Effector memory CD4-positive, alpha-beta T cell (primary cell): ENCODE measurements at places on chromosomes 16 and 17.

GRCh38 chr17:732067-732901 is at the start of gene TLCD3A:
TLCD3A (plus strand) TSS chr17:732596; CDS start chr17:732648, 52 bp downstream.
- H3K4me3 ChIP-seq, result peak within 1 kb of the TSS; percentile 61
- H3K27me3 ChIP-seq, result no peaks in the 10 kb centered on the region
- no peaks in the 10 kb centered on the region for H3K36me3 ChIP-seq
- peak within 1 kb of the TSS; percentile 11 for H3K27ac ChIP-seq
- DNase-seq, result peak; percentile 18

GRCh38 chr17:36533935-36534839 is 481 bp downstream of the MYO19 start:
- H3K4me1 ChIP-seq, result no peaks in the 10 kb centered on the region
- no peaks in the 10 kb centered on the region for H3K27me3 ChIP-seq
- peak overlapping the region; percentile 96 for H3K4me3 ChIP-seq
- H3K27ac ChIP-seq, result peak overlapping the region; percentile 92
- peaks cover 13% of the 10 kb centered on the region for H3K36me3 ChIP-seq
- DNase-seq, result no peak

- H3K4me1 ChIP-seq, result peaks cover 10% of the 10 kb centered on the region
- DNase-seq, result no peak
- H3K4me3 ChIP-seq, result peak overlapping the region; percentile 88
- no peak overlapping the region for H3K27ac ChIP-seq
Measured at GRCh38 chr16:31107465-31107867, 720 bp upstream of the BCKDK start.

DNA sequence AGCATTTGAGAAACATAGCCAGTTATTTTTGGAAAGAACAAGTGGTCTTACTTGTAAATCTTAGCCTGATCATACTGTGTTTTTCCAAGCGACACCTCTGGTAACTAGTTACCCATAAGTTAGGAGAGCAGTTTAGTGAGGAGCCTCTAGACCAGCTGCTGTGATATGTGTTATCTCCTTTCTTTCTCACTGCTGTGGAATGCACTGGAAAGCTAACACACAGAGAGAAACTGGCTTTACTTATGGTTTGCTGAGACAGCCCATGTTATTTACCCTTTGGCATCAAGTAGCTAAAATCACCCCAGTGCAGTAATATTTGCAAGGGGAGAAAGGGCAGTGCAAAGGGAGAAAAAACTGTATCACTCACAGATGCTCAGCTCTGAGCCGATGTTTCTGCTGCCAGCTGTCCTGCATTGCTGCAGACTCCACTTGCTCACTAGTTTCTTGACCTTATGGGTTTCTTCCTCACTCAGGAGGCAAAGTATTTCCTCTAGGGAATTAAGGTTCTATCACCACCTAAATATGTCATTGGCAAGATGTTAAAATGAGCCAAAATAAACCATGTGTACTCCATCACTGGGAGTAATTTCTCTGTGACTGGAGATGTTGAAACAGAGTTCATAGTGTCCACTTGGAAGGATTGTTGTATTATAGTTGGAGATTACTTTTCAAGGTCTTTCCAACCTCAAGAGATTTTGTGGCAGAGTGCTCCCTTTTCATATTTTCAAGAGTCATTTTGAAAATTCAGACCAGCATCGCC is 2.3 kb downstream of the RBFOX1 start:
- no peak overlapping the region for H3K4me3 ChIP-seq
- no peaks in the 10 kb centered on the region for H3K36me3 ChIP-seq
- no peak for DNase-seq
- no peaks in the 10 kb centered on the region for H3K4me1 ChIP-seq
- no peaks in the 10 kb centered on the region for H3K27me3 ChIP-seq
- no peak overlapping the region for H3K27ac ChIP-seq

GRCh38 chr17:2003525-2003924 is 21.6 kb downstream of the RTN4RL1 start:
- DNase-seq, result no peak
- no peak overlapping the region for H3K4me3 ChIP-seq
- H3K27ac ChIP-seq, result no peak overlapping the region
- no peaks in the 10 kb centered on the region for H3K4me1 ChIP-seq
- no peaks in the 10 kb centered on the region for H3K36me3 ChIP-seq

DNA sequence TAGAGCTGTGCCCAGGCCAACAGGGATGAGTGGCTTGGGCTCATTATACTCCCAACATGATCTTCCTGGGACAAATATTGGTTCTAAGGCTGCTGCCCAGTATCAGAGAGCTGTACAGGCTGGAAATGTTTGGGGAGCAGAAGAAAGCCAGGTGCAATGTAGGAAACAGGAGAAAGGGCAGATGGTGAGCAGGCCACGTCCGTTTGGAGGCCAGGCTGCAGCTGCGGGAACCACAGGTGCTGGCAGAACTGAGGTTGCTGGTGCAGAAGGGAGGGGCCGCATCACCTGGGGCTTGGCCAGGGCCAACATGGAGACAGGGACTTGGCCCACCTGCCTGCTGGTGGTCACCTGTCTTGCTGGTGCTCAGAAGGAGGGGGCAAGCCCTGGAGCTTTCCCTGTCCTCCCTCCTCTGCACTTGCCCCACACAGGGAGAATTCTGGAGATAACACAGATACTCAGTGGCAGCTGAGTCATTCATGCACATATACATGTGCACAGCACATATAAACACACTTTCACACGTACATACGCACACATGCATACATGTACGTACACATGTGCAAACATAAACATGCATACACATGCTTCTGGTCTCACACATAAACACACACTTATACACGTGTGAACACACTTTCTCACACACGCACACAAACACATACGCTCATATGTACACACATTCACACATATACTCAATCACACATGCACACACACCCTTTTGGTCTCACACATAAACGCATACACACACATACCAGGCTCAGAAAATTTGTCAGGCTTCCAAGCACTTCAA is 67.7 kb downstream of the WSCD1 start:
- no peak overlapping the region for H3K4me3 ChIP-seq
- no peaks in the 10 kb centered on the region for H3K27me3 ChIP-seq
- H3K4me1 ChIP-seq, result no peaks in the 10 kb centered on the region
- no peak for DNase-seq
- no peaks in the 10 kb centered on the region for H3K36me3 ChIP-seq
- H3K27ac ChIP-seq, result no peak overlapping the region

- H3K36me3 ChIP-seq, result no peaks in the 10 kb centered on the region
- H3K27me3 ChIP-seq, result no peaks in the 10 kb centered on the region
- DNase-seq, result no peak
- no peak overlapping the region for H3K4me3 ChIP-seq
- no peaks in the 10 kb centered on the region for H3K4me1 ChIP-seq
Measured at GRCh38 chr16:7792346-7792745, 459.7 kb downstream of the RBFOX1 start.

DNA sequence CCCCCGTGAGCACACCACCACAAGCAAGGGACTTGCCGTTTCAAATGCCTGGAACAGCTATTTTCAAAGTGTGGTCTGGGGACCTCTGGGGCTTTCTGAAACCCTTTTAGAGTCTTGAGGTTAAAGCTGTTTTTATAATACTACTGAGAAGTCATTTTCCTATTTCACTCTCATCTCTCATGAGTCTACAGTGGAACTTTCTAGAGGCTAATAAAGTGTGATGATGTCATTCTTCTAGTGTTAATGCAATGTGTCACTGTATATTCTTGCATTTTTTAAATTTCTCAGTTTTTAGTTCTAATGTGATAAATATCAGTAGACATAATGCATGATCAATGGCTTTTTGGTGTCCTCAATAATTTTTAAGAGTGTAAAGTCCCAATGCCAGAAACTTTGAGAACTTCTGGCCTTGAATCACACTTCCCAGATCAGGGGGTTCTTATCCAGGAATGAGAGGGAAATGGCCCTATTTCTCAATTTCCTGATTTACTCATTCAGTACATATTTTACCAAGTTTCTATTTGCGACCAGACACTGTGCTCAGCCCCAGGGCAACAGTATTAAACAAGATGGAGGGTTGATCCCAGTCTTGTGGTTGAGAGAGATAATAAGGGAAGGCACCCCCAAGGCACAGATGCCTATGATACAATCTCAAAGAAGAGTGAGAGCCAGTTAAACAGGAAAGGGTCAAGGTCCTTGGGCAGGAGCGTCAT is 444.0 kb downstream of the HS3ST3B1 start:
- H3K27ac ChIP-seq, result no peak overlapping the region
- H3K4me3 ChIP-seq, result no peak overlapping the region
- no peaks in the 10 kb centered on the region for H3K4me1 ChIP-seq
- no peaks in the 10 kb centered on the region for H3K36me3 ChIP-seq
- no peak for DNase-seq
- no peaks in the 10 kb centered on the region for H3K27me3 ChIP-seq

GRCh38 chr16:65473699-65474098 is 351.8 kb upstream of the CDH11 start:
- H3K4me1 ChIP-seq, result no peaks in the 10 kb centered on the region
- no peak overlapping the region for H3K4me3 ChIP-seq
- DNase-seq, result no peak
- H3K27ac ChIP-seq, result no peak overlapping the region
- H3K36me3 ChIP-seq, result no peaks in the 10 kb centered on the region

GRCh38 chr17:80859002-80859941 is 132.4 kb upstream of the CHMP6 start:
- DNase-seq, result no peak
- H3K27ac ChIP-seq, result no peak overlapping the region
- H3K4me3 ChIP-seq, result no peak overlapping the region
- H3K36me3 ChIP-seq, result no peaks in the 10 kb centered on the region
- H3K27me3 ChIP-seq, result no peaks in the 10 kb centered on the region

DNA sequence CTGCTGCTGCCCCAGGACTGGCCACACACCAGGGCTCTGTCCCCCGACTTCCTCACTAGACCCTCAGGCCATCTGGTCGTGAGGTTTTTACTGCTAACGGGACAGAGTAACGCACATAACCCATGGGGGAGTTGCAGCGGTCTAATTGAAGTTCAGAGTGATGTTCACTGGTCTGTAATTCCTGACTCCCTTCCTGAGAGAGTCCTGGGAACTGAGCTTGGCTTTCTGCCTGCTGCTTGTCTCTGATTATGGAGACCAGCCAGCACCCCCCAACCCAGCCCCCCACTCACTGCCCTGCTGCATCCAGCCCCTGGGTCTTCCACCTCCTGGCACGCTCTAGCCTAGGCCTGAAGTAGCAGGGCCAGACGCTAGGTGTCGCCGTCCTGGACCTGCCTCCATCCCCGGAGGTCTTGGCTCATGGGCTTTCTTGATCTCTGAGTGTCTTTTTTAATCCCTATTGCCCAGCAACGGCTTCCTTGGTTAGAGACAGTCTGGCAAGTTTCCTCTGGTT is 192.9 kb downstream of the CCDC182 start:
- H3K27me3 ChIP-seq, result no peaks in the 10 kb centered on the region
- H3K36me3 ChIP-seq, result no peaks in the 10 kb centered on the region
- no peaks in the 10 kb centered on the region for H3K4me1 ChIP-seq

GRCh38 chr17:7774055-7774521 is 56.5 kb downstream of the DNAH2 start:
- no peaks in the 10 kb centered on the region for H3K27me3 ChIP-seq
- H3K27ac ChIP-seq, result no peak overlapping the region
- no peak for DNase-seq
- no peak overlapping the region for H3K4me3 ChIP-seq
- no peaks in the 10 kb centered on the region for H3K36me3 ChIP-seq

- no peaks in the 10 kb centered on the region for H3K27me3 ChIP-seq
- no peak overlapping the region for H3K27ac ChIP-seq
- DNase-seq, result no peak
- H3K4me1 ChIP-seq, result no peaks in the 10 kb centered on the region
- no peak overlapping the region for H3K4me3 ChIP-seq
Measured at GRCh38 chr16:12258861-12259645, 282.5 kb downstream of the SNX29 start.

DNA sequence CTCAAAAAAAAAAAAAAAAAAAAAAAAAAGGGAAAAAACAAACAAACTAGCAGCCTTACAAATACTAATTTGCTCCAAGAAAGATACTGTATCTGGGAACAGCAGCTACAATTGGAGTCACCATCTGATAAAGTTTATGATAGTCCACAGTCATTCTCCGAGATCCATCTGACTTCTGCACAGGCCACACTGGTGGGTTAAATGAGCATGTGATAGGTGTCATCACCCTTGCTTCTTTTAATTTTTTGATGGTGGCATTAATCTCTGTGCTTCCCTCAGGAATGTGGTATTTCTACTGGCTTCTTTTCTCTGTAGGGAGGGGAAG is 49.6 kb downstream of the BCL7C start:
- no peaks in the 10 kb centered on the region for H3K27me3 ChIP-seq
- H3K27ac ChIP-seq, result no peak overlapping the region
- no peak overlapping the region for H3K4me3 ChIP-seq
- peaks cover 8% of the 10 kb centered on the region for H3K4me1 ChIP-seq

DNA sequence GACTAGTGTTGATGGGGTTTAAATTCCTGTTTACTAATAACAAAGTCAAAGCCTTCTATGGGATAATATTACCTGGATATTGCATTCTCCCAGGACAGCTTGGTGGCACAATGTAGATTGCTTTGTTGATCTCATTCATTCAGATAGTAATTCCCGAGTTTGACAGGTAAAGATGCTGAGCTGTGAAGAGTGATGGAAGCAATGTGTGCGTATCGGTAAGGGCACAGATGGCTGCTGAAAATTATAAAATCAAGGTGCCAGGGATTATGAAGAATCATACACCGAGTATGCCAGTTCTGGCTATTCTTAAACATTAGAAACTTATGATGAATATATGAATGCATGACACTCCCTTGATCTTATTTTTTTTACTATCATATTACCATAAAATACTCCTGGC is 100.6 kb upstream of the CNTNAP4 start:
- no peaks in the 10 kb centered on the region for H3K36me3 ChIP-seq
- no peaks in the 10 kb centered on the region for H3K4me1 ChIP-seq
- no peak overlapping the region for H3K27ac ChIP-seq
- DNase-seq, result no peak

GRCh38 chr17:64250233-64250835 is 12.7 kb downstream of the TEX2 start:
- no peaks in the 10 kb centered on the region for H3K36me3 ChIP-seq
- no peaks in the 10 kb centered on the region for H3K4me1 ChIP-seq

GRCh38 chr17:79457889-79458288 is 153.0 kb downstream of the RBFOX3 start:
- DNase-seq, result no peak
- H3K27ac ChIP-seq, result no peak overlapping the region
- no peak overlapping the region for H3K4me3 ChIP-seq
- H3K27me3 ChIP-seq, result no peaks in the 10 kb centered on the region

- H3K4me3 ChIP-seq, result no peak overlapping the region
- no peak overlapping the region for H3K27ac ChIP-seq
- H3K36me3 ChIP-seq, result no peaks in the 10 kb centered on the region
- H3K4me1 ChIP-seq, result no peaks in the 10 kb centered on the region
- no peaks in the 10 kb centered on the region for H3K27me3 ChIP-seq
- no peak for DNase-seq
Measured at GRCh38 chr17:56796536-56796935, 37.2 kb downstream of the C17orf67 start.

- peaks cover 9% of the 10 kb centered on the region for H3K4me1 ChIP-seq
- peaks cover 4% of the 10 kb centered on the region for H3K36me3 ChIP-seq
- peak; percentile 46 for DNase-seq
- H3K27me3 ChIP-seq, result no peaks in the 10 kb centered on the region
Measured at GRCh38 chr17:66673668-66674276, 161.1 kb upstream of the CACNG5 start.

DNA sequence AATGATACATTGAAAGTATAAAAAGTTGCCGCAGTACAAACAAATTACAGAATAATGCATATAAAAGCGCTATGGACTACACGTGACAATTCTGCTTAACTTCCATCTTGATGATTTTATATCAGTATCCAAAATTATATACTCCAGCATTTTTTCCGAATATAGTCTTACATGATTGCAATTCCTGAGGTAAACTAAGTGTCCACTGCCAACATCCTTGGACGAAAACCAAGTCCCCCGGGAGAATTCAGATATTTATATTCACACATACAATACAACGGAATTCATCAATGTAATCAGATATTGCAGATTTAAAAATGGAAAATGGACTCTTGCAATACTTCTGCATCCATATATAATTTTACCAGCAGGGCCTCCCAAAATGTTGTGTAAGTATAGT is 8.9 kb upstream of the MYH11 start:
- no peaks in the 10 kb centered on the region for H3K4me1 ChIP-seq
- peaks cover 30% of the 10 kb centered on the region for H3K36me3 ChIP-seq
- DNase-seq, result no peak
